Activated naive CD4-positive, alpha-beta T cell (primary cell): ENCODE measurements at places on chromosomes 7 and 10.

DNA sequence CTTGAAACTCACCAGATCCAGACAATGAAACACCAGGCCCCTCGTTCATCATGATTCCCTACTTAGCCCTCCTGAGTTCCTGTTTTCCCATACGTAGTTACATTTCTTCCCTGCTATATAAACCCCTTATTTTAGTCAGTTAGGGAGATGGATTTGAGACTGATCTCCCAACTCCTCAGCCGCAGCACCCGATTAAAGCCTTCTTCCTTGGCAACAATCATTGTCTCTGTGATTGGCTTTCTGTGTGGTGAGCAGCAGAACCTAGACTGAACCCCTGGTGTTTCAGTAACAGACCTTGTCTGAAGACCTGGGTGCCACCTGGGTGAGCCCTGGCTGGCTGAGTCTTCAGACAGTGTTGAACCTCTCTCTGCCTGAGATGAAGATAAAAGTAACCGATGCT is 118.0 kb downstream of the OAT start:
- DNase-seq: no peak

GRCh38 chr7:130102588-130102987 is 32.3 kb downstream of the KLHDC10 start:
- DNase-seq: no peak

GRCh38 chr10:106226142-106226541 is 938.4 kb downstream of the SORCS1 start:
- DNase-seq: no peak

GRCh38 chr7:25982684-25983083 is 169.3 kb upstream of the NFE2L3 start:
- DNase-seq: no peak

DNA sequence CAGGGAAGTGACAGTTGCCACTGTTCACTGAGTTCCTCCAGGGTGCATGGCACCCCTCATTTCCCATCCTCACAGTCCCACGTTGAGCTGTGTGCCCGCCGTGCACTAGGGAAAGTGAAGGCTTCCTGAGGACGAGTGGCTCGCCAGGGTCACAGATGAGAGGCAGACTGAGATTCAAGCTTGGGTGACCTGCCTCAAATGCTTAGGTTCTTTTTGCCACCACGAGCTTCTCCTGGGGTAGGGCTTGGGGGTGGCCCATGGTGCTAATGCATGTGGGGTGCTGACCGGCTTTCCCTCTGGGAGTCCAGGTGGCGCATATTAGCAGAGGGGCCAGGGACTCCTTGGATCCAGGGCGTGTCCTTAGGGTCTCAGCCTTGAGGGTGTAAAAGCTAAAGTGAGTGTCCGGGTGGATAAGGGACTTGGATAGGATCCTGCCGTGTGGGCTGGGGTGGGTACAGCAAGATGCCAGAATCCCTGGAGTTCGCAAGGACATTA is 1.9 kb downstream of the CALHM2 start:
- DNase-seq: no peak

DNA sequence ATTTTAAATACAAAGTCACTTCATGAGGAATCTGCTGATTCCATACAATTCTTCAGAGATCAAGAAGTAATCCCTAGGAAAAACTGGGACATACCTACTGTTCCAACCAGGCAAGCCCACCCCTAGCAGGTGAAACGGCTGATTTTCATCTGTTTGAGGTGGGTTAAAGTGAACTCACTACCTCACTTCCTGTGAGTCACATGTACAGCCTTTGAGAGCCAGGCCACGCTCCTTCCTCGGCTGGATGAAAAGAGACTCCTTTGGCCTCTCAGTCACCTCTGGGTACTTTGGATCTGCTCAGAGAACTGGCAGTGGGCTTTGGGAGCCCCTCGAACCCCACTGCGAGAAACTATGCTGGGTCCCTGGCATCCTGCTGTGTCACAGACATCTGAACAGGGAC is 68.2 kb downstream of the CHST15 start:
- DNase-seq: no peak

DNA sequence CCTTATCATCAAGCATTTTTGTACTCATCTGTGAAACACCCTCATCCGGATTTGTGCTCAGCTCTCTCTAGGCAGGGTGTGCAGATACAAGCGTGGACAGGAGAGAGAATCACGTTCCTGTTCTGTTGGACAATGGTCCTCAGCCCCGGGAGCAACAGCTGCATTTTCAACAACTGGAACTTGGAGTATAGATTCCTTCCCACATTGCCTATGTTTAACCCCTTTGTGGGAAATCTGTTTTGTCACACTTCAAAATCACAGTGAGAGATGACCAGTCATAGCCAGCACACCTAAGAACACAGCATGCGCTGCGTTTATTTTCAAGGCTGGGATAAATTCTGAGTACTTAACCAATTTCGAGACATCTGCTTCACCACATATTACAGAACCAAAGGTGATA is 32.5 kb downstream of the MAP3K8 start:
- no peak for DNase-seq

DNA sequence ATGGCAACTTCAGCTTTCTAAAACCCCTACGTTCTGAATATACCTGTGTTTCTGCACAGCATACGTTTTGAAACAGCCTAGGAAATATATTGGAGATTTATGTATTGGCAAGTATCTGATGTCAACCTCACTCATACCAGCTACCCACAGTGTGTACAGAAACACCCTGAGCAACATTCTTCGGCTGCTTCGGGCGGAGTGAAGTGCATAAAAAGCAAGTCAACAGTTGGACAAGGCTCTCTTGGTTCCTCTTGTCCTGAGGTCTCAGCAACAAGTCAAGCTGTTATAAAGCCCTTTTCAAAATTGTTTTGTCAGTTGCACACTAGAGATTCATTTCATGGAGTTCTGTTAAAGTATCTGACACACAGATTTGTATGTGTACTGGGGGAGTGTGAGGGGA is 40.0 kb upstream of the PAPSS2 start:
- no peak for DNase-seq

- no peak for DNase-seq
Measured at GRCh38 chr10:54133203-54133602, 667.8 kb downstream of the PCDH15 start.

GRCh38 chr7:8592167-8592566 is 158.8 kb downstream of the NXPH1 start:
- DNase-seq: no peak

GRCh38 chr7:103689255-103689654 is 243.2 kb upstream of the SLC26A5 start:
- no peak for DNase-seq

DNA sequence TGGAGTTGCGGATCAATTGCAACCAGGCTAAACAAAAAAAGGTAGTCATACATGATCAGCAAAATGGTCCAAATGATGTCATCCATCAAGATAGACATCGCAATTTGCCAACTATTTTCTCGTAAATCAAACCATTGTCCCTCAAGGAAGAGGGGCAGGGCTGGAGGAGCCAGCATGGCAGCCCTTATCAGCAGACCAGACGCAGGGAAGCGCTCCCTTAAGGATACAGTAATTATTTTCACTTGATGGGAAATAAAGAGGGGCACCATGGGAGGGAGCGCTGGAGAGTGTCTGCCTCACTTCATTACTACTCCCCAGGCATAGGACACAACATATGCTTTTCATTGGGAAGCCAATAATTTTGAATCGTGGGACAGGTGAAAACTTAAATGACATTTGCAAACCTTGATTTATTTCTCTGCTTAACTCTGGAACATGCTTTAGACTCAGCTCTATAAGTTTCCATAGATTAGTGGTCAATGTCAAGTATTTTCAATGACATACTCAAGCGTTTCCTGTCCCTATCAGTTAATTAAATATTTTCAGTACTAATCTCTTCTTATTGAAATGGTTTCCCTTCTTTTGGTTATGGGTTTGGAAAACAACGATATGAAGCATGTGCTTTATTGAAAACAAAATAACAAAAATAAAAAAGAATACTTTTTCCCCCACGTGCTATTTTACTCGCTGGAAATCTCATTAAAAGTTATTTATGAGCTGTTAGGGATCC is 202.4 kb upstream of the HABP2 start:
- no peak for DNase-seq

DNA sequence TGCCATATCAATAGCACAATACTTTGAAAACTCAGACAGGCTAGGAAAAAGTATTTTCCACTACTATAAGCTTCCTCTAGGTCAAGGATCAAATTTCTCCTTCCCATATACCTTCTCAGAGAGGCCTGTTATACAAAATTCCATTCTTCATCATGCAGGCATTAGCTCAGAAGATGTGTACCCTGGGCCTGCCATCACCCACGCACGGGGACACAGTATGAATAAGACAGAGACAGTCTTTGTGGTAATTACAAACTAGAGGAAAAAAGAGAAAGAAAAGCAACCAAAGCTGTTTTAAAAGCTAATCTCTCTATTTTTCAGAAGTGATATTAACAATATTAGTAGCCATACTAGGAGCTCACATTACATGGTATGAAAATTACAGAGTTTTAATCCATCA is 236.8 kb upstream of the AOAH start:
- DNase-seq: no peak

GRCh38 chr10:117698809-117699208 is 156.3 kb downstream of the EMX2 start:
- no peak for DNase-seq

DNA sequence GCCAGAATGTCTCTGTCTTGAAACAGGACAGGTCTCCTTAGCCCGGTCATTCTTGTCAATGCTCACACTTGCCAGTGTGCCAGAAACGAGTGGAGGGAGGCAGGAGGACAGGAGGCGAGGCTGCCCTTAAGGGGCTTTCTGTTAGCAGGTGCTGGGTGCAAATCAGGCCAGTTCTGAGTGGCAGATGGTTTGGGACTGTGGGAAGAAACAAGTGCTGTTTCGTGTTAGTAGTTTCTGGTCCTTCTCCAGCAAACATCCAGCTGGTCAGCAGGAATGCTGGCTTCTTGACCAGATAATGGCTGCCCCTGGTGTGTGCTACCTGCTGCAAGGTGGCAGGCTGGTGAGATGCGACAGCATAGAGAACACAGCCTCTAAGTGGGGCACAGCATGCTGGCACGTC is 8.2 kb upstream of the NDUFB2 start:
- no peak for DNase-seq

- no peak for DNase-seq
Measured at GRCh38 chr7:101884671-101885596, 67.5 kb downstream of the CUX1 start.

- DNase-seq: no peak
Measured at GRCh38 chr10:79018521-79019011, 50.2 kb upstream of the ZMIZ1 start.

DNA sequence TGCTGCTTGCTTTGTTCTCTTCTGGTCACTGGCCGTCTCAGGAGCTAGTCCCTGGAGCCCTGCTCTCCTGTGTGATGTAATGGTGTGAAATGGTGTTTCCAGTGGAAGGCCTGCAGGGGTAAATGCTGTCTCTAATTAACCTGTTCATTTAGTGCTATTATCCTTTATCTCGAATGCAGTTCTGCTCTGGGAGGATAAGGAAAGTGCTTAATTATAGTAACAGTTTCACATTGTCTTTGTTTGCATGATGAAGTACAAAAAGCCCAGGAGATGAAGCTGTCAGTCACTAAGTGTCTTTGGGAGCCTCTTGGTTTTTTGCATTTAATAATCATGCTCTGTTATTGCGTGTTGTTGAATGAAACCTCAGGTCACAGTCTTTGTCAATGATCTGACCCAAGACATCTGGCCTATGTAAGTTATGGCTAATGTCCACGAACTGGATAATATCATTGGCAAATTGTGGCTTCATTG is 755.3 kb upstream of the GALNT17 start:
- no peak for DNase-seq

- DNase-seq: no peak
Measured at GRCh38 chr10:86830043-86830591, 73.7 kb downstream of the BMPR1A start.

DNA sequence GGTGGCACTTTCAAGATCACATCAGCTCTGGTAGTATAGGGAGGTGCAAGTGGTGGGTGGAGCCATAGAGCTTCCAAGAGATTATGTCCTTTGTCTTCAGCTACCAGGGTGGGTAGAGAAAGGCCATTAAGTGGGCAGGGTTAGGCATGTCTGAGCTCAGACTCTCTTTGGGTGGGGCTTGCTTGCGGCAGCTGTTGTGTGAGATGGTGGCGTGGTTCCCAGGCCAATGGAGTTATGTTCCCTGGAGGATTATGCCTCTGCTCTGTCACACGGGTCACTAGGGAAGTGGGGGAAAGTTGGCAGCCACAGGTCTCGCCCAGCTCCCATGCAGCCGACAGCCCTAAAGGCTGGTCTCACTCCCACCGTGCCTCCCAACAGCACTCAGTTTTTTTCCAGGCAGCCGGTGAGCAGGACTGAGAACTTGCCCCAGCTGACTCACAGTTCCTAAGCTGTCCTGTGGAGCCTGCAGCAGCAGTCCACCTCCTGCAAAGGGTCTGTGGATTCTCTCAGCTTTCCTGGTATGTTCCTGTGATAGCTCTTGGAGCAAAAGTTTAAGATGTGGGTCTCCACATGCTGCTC is 459.0 kb downstream of the SH2D4B start:
- no peak for DNase-seq

DNA sequence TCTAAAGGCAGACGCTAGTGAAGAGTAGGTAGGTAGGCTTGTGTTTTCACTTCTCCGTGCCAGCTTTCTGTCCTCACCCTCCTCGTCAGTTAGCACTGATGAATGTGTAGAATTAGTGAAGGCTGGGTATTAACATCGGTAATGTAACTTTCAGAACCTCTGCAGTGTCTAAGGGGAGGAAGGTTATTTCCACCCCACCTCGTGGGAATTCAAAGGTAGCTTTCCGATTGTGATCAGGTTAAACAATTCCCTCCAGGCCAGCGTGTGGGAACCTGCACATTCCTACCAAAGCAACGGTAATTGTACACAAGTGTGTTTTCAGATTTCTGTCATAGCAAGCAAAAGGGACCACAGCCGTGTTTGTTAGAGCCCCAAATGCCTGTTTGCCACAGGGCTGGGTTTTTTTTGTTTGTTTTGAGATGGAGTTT is 405.0 kb upstream of the GALNT17 start:
- DNase-seq: no peak

GRCh38 chr10:44906486-44906885 is 4.7 kb upstream of the TMEM72 start:
- no peak for DNase-seq

- DNase-seq: no peak
Measured at GRCh38 chr7:118195837-118196474, 12.0 kb downstream of the LSM8 start.

GRCh38 chr10:49572594-49573114 is 33.7 kb upstream of the ERCC6 start:
- no peak for DNase-seq

DNA sequence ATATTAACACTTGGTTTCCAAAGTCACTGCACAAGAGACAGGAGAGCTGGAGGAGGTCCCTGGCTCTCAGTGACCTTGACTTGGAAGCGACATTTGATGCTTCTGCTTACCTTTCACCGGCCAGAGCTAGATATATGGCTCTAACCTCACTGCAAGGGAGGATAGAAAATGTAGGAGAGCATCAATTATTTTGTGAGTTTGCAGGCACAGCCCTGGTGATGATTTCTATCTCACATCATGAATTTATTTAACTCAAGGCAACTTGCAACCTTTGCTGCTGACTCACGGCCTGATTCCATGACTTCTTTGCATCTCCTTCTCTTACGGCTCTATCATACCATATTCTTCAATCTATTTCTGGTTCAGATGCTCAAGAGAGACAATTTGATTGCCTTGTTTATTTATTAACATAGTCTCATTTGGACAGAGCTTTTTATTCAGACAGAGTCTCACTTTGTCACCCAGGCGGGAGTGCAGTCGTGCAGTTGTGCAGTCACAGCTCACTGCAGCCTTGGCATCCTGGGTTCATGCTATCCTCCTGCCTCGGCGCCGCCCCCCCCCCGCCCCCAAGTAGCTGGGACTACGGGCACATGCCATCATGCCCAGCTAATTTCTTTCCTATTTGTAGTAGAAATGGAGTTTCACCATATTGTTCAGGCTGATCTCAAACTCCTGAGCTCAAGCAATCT is 196.0 kb downstream of the REEP3 start:
- DNase-seq: no peak

- DNase-seq: no peak
Measured at GRCh38 chr10:15856328-15857015, 3.8 kb downstream of the MINDY3 start.
